Kidney (tissue), 22 donors: ENCODE measurements at places on chromosomes 2 and 18. TPM values are rescaled to one million over a fixed set of nuclear protein-coding genes. Genes with fewer than 3 reads are reported as not detected.

The CFAP53 gene
- 1.3 TPM for total RNA-seq

The DAPL1 gene
- total RNA-seq = 0.50 TPM

The ALLC gene
- total RNA-seq = not detected

The R3HDM1 gene
- total RNA-seq = 31.8 TPM

The UGT1A5 gene
- 2.1 TPM for total RNA-seq

The PSTPIP2 gene
- 11.1 TPM for total RNA-seq

The TANC1 gene
- 39.0 TPM for total RNA-seq

The B4GALT6 gene
- 4.2 TPM for total RNA-seq

The LAMA1 gene
- 14.1 TPM for total RNA-seq

The GALNT3 gene
- total RNA-seq = 38.6 TPM

- DNase-seq = no peak
Observed at GRCh38 chr2:179538406-179539123, 273.9 kb upstream of the SESTD1 start.

DNA sequence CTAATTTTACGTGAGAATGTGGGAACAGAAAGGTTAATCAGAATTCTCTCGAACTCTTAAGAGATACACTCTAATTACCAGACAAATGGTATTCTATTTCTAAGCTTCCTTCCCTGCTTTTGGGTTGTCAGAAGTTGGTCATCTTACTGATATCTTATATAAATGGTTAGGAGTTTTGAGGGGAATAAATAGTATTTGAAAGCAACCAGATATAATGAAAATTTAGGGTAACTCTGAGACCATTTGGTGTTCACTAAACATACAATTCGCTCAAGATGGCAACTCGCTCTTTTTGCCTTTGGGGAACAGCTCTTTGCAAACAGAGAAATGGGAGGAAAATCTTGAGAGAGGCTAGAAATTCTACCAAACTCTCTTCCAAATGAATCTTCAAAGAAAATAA is 250.9 kb downstream of the TCF4 start:
- DNase-seq = no peak

GRCh38 chr18:50820901-50821520 is 1.2 kb upstream of the MRO start:
- no peak for DNase-seq

DNA sequence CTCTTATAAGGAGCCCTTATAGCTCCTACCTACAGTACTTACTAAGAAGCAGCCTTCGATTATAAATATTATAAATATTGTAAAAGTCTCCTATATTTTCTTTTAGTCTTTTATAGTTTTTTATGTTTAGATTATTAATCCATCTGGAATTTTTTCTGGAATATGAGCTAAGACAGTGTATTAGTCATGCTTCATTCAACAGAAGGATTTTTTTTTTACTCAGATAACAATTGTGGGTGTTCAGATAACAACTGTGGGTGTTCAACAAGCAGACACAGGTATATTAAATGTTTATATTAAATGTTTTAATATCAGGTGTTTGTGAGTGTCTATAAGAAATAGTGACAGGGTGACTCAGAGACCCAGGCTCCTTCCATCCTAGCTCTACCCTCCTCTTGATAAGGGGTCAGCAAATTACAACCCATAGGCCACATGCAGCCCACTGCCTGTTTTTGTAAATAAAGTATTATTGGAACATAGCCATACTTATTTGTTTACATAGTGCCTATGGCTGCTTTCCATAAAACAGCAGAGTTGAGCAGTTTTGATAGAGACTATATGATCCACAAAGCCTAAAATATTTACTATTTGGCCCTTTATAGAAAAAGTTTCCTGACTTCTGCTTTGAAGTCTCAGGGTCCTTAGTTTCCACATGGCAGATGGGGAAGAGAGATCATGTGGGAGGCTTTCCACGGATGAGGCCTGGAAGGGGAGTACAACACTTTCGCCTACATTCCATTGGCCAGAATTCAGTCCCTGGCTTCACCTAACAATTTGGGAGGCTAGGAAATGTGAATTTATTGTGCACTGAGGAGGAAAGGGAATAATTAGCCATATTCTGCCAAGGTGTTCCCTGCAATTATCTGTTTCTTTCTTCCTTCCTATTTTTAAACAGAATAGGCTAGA is 4.3 kb upstream of the SPATS2L start:
- DNase-seq = no peak

DNA sequence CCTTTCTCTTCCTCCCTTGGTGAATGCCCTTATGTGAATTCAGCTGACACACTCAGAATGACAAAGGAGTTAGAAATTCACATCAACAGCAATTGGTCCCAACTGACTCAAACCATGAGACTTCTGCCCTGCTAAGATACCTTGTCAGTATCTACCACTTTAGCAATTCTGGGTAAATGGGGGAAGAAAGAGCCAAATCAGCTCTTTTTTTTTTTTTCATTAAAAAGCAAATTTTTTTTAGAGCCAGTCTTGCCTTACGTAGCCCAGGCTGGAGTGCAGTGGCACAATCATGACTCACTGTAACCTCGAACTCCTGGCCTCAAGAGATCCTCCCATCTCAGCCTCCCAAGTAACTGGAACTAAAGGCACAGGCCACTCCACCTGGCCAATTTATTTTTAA is 1.7 kb upstream of the PPP4R1 start:
- DNase-seq = no peak

DNA sequence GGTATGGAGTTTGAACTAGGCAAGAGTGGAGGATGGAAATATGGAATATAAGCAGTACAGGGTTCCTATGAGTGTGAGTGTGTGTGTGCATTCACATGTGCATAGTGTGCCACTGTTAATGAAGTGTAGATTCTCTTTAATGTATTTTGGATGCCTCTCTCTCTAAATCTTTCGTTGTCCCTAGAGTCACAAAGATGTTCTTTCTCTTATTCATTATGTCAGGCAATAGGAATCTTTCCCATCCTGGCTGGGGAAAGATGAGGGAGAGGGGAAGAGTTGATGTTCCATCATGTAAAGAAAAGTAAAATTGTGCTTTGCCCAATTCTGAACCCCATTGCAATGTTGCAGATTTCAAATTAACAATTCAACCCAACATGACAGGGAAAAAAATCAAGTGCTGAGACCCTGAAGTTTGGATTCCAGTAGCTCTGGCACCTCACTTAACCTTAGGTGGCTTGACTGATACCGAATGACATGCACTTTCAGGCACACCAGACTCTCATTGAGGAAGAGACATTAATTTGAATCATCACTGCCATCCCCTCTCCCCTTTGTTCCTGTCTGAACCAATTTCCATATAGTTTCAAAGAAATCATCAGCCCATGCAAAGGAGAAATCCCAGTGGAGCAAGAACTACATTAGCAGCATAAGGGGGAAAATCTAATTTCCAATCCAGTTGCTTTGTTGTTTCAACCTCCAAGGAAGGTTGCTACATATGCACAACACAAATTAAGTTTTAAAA is 28.0 kb downstream of the KLF7 start:
- no peak for DNase-seq

DNA sequence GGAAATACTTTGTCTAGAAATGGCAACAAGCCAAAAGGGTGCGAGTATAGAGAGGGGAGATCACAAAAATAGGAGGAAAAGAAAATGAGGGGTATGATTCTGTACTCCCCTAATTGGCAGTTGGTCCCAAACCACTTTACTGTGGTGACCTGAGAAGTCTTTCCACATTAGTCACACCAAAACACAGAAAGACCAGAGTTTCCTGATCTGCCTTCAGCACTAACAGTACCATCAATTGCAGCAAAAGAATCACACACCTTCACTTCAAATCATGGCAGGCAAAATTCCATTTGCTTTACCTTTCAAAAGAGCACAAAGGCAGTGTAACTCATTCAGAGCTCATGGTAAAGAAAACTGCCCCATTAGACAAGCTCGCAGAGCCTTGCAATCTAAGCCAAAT is 86.8 kb downstream of the ALK start:
- no peak for DNase-seq

- DNase-seq = no peak
Observed at GRCh38 chr2:20540587-20541293, 93.9 kb downstream of the RHOB start.

DNA sequence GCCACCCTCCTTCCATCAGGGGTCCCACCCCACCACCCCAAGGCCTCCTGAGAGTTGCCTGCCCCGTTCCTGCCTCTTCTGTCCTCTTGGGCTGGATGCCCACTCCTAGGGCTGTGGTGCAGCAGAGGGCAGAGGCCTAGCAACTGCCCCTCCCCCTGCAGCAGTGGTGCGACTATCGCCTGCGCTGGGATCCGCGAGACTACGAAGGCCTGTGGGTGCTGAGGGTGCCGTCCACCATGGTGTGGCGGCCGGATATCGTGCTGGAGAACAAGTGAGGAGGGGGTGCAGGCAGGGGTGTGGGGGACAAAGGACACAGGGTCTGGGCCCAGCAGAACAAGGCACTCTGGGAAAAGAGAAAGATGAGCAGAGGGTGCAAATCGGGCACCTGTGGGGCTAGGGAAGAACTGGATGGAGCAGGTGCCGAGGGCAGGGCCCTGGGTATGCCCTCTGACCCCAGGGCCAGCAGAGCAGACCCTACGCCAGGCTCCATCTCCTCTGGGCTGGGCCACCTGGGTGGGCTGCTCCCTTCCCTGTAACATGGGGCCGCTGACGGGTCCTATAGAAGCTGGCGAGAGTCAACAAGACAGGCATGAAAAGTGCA is 1.0 kb downstream of the CHRNG start:
- peak; percentile 9 for DNase-seq

GRCh38 chr2:83613178-83613577 is 845.9 kb downstream of the SUCLG1 start:
- DNase-seq = no peak

- DNase-seq = no peak
Observed at GRCh38 chr2:197647961-197648690, 27.3 kb downstream of the RFTN2 start.

DNA sequence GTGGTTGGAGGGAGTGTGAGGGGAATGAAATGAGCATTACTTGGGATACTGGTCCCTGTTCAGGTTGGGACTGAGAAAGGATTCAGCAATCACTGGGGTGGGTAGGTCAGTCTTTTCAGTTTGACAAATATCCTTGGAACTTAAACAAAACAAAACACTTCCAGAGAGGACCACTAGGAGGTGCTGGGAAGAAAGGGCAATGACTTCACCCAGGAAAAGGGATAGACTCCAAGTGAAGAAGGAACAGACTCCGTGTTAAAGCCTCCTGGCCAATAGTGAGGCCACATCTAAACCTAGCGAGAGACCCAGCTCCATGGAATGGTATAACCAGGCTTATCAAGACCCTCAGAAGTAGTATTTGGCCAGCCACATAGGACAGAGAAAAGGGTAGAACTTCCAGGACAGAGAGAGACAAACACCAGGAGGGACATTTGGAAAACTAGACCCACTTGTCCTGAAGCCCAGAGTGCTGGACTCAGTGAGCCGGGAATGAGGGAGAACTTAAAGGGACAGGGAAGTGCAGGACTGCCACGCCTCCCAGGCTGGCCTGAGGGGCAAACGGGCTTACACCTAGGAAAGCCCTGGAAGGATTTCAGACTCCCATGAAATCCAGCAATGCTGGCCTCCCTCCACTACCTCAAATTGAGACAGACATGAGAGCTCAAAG is 19.6 kb upstream of the KCNG3 start:
- DNase-seq = no peak

GRCh38 chr18:55906536-55906935 is 318.5 kb upstream of the TCF4 start:
- DNase-seq = no peak

DNA sequence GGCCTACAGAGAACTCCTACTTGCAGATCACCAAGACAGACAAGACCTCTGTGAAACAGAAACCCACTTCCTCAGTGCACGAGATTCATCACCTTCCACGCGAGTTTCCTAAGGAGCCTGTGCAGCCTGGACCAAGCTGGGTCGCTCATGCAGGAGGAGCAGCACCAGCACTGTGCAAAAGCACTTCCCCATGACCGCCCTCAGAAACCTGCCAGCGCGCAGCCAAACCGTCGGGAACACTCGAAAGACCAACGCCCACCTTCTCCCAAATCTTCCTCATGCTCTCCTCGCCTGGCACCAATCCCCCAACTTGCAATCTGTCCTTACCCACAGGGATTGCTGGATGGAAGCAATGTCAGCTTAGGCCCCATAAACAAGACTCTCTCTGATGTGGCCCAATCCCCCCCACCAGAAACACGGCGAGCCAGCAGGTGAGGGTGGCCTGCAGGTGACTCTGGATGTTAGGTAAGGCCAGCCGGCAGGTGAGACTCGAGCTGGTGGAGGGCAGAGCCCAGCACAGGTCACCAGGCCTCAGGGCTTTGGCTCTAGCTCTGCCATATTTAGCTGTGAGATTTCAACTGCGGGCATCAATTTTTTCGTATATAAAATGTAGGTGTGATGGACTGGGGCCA is 69.4 kb downstream of the PXDN start:
- DNase-seq = no peak

DNA sequence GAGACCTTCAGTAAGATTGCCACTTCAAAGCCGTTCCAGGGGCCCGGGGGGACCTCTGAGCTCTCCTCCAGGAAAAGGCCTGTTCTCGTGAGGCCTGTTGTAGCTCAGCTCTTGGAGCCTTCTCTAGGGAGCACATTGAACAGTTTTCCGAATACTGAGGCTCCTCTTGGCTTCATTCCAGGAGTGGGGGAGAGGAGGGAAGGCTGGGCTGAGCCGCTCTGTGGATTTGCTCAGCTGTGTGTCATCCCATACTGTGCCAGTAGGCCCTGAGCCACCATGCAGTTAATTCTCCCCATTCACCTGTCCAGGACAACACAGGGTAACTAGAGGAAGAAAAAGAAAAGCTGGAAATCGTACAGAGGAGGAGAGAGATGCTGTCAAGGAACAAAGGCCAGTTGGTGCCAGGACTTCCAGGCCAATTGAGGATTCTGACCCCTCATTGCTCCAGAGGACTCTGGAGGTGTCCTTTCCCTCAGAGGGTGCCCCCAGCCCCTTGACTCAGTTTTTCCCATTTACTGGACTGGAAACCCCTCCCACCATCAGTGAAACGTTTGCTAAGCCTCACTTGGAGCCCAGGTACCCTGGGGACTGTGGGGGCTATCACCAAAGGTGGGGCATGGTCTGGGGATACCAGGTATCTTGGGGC is 41.4 kb downstream of the HS1BP3 start:
- peak; percentile 89 for DNase-seq

GRCh38 chr2:148483665-148484064 is 160.9 kb upstream of the EPC2 start:
- peak; percentile 28 for DNase-seq

- no peak for DNase-seq
Observed at GRCh38 chr2:240358821-240359397, 76.6 kb upstream of the GPC1 start.

DNA sequence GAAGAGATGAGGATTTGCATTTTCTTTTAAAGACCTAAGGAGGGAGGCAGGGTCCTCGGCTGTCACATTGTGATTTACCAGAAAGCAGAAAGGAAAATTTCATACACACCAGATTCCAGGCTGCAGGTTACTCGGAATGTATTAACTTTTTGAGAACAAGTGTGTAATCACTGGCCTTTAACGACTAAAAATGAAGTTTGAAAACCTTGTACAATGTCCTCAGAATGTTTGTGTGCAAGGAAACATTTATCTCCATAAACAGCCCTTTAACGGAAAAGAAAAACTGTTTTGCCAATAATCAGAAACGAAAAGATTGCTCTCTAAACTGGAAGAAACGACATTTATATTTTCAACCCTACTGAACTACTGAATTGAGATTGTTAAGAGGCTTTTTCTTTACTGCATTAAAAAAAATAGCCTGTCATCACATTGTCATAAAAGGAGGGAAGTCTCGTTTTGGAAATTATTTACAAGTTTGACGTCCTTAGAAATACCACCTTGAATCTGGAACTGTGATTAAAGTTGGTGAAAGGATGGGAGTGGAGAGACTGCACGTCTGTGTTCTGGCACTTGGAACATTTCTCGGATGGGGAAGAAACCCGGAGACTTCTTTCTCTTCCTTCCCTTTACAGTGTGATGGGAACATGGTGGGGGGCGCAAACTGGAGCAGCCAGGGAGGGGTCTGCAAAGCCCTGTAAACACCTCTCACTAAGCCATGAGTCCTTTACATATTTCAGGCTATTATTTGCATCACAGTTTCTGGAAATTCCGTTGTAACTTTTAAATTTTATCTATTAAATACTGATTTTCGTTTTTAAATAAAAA is 134.1 kb upstream of the SIX3 start:
- DNase-seq = no peak
